WTC11 (cell line): ENCODE measurements at places on chromosomes 11 and 22.

GRCh38 chr22:32627091-32627490, 152.5 kb downstream of the FBXO7 start:
- no peak for DNase-seq

DNA sequence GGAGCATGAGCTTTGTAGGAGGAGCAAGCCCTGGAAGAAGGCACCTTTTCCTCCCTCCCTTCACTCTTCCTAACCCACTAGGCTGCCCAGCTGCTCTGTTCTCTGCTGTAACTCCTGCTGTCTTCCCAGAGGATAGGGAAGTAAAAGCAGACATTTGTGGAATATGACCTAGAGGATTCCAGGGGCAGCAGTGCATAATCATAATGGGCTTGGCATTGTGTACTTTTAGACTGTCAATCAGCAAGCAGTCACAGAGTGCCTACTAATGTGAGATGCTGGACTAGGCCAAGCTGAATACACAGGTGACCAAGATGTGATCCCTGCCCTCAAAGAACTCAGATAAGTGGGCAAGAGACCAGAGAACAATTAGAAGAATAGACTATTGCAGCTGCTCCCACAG, 133.0 kb downstream of the NAV2 start:
- no peak for DNase-seq

DNA sequence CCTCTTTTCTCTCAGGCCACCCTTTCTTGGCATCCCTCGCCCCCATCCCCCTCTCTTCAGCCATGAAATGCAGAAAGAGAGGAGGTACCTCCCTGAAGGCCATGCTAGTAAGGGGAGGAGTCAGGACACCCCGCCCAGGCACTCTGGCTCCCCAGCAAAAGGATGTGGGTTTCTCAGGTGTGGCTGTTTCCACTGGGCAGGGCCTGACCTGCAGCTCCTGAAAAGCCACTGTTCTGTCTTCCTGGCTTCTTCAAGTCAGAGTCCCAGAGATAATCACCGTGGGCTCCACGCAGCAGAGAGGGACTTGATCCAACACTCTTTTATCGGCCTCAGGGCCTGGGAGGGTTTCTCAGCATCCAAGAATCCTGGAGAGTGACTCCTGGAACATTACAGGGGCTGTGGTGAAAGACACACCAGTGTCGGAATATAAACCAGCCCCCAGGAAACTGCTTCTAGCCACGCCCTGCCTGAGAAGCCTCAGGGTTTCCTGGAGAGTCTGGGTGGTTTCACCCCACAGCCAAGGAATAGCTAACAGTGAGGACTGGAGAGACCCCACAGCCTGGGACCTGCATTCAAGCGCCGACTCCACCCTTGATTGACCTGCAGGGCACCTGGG, 45.7 kb upstream of the TSPAN18 start:
- peak; percentile 47 for DNase-seq

DNA sequence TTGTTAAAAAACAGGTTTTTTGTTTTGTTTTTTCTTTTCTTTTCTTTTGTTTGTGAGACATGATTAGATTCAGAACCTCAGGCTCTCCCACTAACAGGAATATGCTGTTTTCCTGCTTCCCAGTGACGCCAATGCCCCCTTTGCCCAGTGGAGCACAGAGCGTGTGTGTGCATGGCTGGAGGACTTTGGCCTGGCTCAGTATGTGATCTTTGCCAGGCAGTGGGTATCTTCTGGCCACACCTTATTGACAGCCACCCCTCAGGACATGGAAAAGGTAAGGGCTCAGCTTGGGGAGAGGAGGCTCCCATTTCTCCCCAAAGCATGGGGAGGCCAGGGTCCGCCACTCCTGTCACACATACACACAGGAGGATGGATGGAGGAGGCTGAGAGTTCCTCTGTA, 25.0 kb downstream of the CYB5R2 start:
- no peak for DNase-seq

DNA sequence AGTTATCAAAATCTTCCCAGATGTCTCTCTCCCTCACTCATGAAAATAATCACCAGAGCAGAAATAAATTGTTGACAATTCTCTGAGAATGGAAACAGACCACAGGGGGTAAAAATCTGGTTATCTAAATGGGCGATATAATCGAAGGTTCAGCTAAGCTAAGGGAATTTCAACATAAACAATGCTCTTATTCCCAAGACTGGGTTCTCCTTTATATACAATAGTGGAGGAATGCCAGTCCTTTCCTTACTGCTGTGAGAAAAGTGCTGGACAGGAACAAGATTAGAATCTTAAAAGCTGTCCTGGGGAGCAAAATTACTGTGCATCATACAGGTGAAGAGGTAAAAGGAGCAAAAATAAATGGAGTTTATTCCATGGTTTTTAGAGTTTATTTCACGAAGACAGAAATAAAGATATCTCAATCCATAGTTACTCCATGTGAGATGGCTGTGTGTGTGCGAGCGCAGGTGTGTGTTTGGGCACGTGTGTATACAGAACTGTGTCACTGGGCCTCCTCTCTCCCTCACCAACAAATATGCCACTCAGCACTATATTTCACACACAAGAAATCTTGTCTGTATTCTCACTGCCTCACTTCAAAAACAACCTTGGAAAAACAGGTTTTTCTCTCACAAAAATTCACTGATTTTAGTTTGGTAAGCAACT, 385.6 kb downstream of the DCDC1 start:
- DNase-seq = no peak

- DNase-seq = no peak
These were observed 9.7 kb downstream of the CHRM1 start for GRCh38 chr11:62911137-62912130.

GRCh38 chr22:43890901-43891331, 897 bp downstream of the PNPLA5 start:
- peak; percentile 35 for DNase-seq

DNA sequence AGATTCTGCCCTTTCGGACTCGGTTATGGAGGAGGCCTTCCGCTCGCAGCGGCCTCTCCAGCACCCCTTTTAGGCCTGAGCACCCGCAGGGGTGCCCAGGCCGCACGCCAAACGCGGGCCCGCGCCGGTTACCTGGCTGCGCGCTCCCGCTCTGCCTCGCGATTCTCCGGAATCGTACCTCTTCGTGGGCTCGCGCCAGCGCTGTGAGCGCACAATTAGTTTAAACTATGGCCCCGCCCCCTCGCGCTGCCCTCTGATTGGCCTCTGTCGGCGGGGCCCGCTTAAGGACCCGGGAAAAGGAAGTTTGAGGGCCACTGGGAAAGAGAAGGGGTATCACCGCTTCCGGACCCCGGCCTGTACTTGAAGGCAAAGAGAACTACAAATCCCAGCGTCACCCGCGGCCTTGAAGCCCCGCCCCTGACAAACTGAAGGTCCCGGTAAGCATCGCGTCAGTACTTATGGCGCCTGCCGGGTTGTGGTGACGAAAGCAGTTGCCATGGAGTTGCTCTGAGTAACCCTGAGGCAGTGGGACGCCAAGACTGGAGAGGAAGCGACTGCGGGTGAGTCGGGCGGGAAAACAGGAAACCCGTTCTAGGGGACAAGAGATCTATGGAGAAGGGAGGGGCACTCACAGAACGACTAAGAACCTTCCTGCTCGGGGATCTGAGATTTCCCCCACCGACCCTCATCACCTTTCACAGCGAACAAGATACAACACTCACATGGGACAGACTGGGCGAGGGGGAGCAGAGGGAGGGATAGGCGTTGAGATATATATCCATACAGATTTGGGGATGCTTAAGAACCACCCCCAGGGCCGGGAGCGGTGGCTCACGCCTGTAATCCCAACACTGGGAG, at the start of the genes LRRC51 and NUMA1:
Gene LRRC51 (plus strand): TSS at position 525 of the 858 bp plus-strand sequence. CDS start 8,234 bp downstream, outside the sequence.
Gene NUMA1 (minus strand): TSS at position 217 of the 858 bp plus-strand sequence. CDS start 44,599 bp downstream, outside the sequence.
- DNase-seq = peak; percentile 100

DNA sequence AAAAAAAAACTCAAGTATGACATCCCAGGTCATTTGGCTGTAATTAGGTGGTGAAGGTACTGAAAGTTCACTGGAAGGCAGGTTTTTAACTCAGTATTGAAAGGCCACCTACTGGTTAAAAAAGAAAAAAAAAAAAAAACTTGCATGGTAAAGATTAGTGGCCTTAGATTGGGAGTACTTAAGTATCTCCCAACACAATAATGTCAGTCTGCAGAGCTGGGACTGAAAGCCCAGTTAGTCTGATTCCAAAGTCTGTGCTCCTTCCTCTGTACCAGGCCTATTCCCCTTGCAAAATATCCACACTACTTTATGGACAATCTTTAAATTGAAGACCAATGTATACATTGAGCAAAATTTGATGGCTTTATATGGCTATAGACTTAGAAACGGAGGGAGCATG, 85.5 kb downstream of the NOX4 start:
- no peak for DNase-seq

- no peak for DNase-seq
These were observed 1.9 kb downstream of the SYVN1 start for GRCh38 chr11:65132238-65132987.

DNA sequence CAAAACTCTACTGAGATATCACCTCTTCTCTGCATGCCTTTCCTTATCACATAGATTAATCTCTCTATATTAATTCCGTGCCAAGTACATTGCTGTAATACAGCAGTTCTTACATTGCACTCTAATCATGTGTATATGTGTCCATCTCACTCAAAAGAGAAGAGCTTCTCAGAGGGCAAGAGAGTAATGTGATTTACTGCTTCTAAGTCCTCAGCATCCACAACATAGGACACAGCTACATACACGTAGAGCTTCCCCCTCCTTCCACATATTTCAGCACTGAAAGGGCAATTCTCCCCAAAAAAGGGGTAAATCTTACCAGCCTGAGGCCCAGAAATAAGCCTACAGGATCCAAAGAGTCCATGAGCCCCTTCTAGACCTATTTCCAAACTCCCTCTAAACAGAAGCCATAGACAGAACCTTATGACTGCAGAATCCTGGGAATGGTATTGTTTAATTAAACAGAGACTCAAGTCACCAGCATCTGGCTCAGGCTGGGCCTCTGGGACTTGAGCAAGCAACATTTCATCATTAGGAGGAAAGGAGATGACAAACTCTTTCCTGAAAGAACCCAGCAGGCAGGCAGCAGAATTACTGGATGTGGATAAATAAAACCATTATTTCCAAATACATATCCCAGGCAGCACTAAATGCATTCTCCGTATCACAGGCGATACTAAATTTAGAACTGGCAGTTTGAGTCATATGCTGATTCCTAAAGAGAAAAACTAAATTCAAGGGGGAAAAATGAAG, 87.2 kb downstream of the KCNC1 start:
- DNase-seq = no peak

GRCh38 chr11:72625691-72626413, 48.4 kb downstream of the PDE2A start:
- DNase-seq = no peak

- DNase-seq = peak; percentile 64
These were observed 7.5 kb downstream of the ELMOD1 start for GRCh38 chr11:107598225-107599139.

DNA sequence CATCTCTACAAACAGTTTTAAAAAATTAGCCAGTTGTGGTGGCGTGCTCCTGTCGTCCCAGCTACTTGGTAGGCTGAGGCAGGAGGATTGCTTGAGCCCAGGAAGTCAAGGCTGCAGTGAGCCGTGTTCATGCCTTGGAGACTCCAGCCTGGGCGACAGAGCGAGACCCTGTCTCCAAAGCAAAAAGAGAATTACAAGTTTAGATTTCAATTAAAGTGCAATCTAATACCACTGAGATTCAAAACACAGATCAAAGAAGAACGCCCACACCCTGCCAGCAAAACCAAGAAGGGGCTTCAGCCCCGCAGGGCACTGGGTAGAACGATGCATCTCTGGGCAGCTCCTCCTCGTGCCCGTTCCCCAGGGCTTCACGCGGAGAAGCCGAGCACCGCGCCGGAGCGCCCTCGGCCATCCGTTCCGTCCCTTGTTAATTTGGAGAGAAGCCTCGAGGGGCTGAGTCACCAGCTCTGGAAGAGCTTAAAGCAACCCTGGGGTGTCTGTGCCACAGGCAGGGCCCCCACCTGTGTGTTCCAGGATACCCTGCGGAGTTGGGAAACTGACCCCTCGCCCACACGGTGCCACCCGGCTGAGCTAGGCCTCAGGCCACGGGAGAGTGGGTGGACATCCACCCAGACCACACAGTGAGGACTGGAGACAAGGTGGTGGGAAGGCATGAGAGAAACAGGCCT, 47.0 kb downstream of the AP2A2 start:
- no peak for DNase-seq

GRCh38 chr22:38845004-38845740, 1.3 kb upstream of the NPTXR start:
- no peak for DNase-seq

- no peak for DNase-seq
These were observed 2.5 kb upstream of the LMO2 start for GRCh38 chr11:33894398-33894746.

- no peak for DNase-seq
These were observed 16.7 kb upstream of the NAP1L4 start for GRCh38 chr11:3008746-3009336.

- no peak for DNase-seq
These were observed 81.2 kb downstream of the PACS1 start for GRCh38 chr11:66151273-66151672.

- no peak for DNase-seq
These were observed 1.9 kb upstream of the SMDT1 start for GRCh38 chr22:42077486-42078125.

DNA sequence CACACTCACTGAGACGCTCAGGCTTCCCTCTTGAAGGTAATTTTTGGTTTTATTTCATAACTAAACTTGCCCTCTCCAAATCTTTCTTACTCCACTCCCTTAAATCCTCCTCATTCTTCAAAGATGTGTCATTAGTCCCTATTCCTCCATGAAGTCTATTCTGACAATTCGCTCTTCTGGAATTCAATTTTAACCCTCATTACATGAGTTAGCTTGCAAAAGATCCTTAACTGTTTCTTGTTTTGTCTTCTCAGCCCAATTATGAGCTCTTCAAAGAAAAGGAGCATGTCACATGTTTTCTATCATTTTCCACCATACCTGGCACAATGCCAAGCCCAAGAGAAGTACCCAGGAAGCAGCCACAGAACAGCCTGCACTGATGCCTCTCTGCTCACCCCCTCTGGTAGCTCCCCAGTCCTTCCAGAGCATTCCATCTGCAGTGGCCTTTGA, 13.0 kb downstream of the GALNT18 start:
- no peak for DNase-seq

GRCh38 chr11:102985850-102986249, 30.3 kb upstream of the MMP13 start:
- no peak for DNase-seq

DNA sequence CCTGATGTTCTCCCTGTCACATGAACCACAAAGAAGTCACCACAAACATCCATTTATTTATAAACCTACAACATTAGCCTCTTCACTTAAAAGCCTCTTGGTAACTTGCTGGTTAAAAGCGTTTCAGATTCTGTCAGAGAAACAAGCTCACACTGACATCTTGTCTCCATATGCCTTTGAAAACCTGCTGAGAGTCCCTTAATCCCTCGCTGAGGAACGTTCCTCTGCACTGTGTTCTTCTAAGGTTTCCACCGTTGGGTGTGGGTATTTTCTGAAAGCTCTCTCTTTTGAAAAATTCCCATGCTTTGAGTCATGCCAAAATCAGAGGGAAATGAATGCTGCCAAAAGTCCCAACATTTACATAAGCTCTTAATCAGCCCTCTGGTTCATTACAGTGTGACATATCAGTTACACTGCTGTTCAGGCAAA, 149.8 kb downstream of the CCDC34 start:
- DNase-seq = no peak

DNA sequence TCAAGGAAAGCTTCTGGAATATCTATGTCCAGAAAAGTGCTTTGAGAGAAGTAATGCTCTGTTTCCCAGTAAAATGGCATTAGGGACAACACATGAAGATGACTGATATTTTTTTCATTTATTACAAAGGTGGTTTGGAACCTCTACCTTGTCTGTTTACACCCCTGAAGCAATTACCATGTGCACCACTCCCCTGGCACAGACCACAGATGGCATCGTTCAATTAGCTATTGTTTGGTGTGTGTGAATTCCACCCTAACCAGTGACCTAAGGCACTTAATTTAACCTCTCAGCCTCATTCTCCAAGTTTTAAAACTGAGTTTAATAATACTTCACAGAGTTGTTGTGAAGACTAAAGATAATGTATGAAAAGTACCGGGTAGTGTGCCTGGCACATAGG, 127.6 kb upstream of the BMAL1 start:
- no peak for DNase-seq
